ENCODE measurements at places on chromosomes 4 and X.

DNA sequence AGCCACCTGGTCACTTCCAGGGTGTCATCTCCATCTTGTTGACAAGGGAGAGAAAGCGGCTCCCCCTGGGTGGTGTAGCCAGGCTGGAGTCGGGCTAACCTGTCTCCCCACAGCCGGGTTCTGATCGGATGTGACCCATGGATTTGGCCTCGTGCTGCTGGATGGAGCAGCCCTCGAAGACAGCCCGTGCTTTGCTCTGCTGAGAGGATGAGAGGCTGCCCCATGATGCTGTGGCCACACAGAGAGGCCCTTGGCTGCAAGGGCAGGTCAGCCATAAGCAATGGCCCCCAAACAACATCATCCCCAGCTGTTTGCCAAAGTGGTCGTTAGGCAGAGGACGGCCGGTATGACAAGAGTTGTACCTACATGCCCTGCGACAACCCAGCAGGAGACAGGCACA lies 106.6 kb downstream of the HMX1 start:
- no peak for DNase-seq

- DNase-seq: no peak
Observed at GRCh38 chrX:55919367-55920221, 202.0 kb downstream of the RRAGB start.

- DNase-seq: no peak
Observed at GRCh38 chrX:41014776-41015360, 70.4 kb upstream of the USP9X start.

- DNase-seq: no peak
Observed at GRCh38 chrX:29662101-29662500, 553.3 kb upstream of the MAGEB2 start.

GRCh38 chr4:85474818-85475630 lies at the start of gene ARHGAP24:
Gene ARHGAP24, plus strand, starts transcription at chr4:85475150.
- DNase-seq: no peak

GRCh38 chr4:155759372-155760252 lies 791 bp downstream of the GUCY1B1 start:
- peak; percentile 28 for DNase-seq

GRCh38 chrX:70422851-70423341 lies at the start of gene GDPD2:
Gene GDPD2, plus strand, starts transcription at chrX:70423314. Its CDS starts 1,671 bp downstream, at chrX:70424985.
- no peak for DNase-seq

DNA sequence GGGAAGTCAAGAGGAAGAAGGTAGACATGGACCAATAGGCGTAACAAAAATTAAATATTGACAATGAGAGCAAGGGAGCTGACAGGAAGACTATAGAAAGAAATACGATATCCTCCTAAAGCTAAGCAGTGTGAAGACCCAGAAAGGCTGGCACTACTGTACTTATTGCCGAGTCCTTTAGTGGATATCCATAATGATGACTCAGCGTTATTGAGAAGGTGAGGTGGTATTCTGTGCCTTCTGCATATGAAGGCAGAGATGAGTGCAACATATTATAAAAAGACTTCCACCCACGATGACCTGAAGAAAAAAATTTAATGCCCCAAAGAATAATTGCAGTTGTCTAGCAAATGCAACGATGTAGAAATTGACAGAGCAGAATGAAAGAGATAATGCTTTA lies 13.0 kb upstream of the MCF2 start:
- no peak for DNase-seq

DNA sequence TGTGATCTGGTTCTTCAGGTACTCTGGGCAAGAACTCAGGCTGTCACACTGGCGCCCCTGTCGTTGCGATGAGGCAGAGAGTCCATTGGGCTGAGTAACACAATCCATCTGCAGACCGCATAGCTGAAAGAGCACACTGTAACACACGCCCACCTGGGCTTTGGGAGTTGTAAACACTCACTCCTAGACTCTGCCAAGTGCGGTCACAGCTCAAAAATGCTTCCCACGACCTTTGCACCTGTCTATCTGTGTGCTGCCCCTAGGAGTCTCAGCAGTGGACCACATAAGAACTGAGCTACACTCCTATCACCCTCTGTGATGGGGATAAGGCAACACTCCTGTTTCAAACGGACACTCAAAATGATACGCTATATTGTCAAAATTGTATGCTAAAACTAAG lies 2028.3 kb downstream of the PCDH7 start:
- no peak for DNase-seq

GRCh38 chrX:16754019-16754418 lies 32.2 kb upstream of the TXLNG start:
- DNase-seq: no peak

DNA sequence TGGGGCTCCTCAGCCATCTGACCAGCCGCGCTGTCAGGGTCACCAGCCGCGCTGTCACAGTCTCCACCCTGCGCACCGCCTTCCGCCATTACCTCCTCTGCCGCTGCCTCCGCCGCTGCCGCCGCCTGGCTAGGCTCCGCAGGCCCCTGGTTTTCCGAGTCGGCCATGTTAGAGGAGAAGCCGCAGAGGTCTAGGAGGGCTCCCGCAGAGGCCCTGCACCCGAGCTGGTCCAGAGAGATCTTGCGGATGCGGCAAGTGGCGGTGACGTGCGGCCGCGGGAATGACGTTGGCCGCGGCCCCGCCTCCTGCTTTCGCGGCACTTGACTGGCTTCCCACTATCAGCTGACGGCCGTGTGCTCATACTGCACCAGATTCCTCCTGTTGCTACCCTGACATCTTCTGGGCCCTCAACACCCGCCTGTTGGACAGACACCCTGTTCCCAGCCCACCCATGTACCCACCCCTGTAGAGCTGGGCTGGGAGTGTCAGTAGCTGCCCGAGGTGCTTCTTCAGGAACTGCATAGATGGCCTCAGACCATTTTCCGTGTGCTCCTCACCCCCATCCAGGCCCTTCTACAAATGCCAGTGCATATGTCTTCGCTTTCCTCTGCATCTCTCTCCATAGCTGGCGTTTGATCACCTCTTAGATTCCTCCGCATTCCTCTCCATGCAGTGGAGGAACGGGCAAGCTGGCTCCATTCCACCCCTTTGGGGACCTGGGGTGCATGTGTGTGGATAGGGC lies at the start of gene NAP1L5:
NAP1L5 (minus strand) TSS at position 242 of the 742 bp plus-strand sequence; CDS start at position 167, 75 bp downstream.
- peak; percentile 68 for DNase-seq

DNA sequence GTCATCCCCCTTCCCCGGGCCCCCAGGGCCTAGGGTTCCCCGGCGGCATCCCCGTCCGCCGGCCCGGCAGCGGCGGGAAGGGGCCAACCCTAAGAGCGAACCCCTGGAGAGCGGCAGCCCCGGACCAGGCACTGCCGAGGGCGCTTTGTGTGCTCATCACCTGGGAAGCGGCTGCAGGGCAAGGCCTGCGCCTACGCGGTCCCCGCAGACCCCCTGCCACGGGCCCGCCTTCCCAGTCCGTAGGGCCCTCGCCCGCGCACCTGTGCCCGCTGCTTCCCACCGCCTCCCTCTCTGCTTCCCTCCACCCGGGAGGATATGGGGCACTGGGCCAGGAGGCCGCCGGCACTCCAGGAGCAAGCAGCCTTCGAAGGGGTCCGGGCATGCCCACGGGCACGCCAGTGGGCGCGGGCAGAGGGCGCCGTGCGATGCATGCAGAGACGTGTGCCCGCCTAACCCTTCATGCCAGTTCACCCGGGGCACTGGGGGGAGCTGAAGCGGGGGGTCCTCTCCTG lies 2.6 kb downstream of the FLNA start:
- no peak for DNase-seq

DNA sequence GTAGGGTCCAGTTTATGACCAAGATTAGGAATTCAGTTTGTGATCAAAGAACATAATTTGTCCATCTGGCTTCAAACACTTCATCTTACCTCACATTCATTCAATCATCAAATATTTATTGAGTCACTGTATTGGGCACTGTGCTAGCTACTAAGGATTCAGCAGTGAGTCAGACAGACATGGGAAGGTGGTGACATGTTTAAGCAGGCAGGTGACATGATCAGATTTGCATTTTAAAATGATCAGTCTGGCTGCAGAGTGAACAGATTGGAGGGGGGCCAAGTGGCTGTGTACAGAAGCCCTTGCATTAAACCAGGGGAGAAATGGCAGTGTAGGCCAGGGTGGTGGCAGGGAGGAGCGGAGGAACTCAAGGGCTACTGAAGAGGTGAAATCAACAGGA lies 25.1 kb upstream of the APLN start:
- no peak for DNase-seq

DNA sequence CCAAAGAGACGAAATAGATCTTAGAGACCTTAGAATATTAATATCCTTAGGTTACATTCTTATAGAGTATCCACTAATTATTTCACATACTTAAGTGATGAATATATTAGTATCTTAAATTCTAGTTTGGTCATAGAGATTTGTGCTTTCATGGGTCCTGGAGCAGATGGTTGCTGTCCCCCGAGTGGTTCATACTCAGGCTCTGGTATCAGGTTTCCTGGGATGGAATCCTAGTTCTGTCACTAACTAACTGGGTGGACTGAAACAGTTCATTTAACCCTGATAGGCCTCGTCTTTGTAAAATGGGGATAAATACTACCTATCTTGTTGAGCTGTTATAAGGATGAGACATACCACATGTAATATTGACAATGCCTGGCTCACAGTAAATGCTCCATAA lies 264.6 kb downstream of the TENM3 start:
- no peak for DNase-seq

DNA sequence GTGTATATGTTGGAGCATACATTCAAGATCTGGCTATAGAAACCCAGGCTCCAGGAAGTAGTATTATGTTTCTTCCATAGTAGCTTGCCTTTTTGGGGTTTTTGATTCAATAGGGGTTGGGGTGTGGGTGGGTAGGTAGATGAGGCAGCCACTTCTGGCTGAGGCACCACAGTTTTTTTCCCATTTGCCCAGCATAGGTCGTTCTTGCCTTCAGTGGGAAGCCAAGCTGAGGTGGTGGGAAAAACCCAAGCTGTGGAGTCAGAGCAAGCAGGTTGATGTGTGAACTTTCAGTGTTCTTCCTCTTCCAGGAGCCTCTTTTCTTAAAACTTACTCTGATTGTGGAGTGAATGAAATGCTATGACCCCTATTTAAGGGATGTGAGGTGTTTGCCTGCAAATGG lies 67.0 kb upstream of the RPS6KA3 start:
- no peak for DNase-seq

GRCh38 chr4:81164126-81164525 lies 50.9 kb downstream of the PRKG2 start:
- no peak for DNase-seq

DNA sequence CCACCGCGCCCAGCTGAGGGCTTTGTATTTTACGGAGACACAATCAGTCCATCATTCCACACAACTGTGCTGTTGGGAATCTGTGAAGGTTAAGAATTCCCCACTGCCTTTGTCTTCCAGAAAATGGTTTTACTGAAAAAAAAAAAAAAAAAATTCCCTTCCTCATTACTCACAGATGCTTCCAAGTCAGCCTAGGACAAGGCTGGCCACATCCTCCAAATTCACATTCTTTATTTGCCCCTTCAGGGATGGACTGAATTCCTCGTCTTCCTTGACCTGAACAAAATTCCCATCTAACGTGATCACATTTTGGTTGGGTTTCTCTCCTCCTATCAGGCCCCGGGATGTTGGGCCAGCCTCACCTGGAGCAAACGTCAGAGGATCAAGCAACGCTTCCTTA lies 130.3 kb downstream of the DHRSX start:
- no peak for DNase-seq

GRCh38 chr4:148112231-148112982 lies 329.8 kb downstream of the NR3C2 start:
- DNase-seq: no peak

DNA sequence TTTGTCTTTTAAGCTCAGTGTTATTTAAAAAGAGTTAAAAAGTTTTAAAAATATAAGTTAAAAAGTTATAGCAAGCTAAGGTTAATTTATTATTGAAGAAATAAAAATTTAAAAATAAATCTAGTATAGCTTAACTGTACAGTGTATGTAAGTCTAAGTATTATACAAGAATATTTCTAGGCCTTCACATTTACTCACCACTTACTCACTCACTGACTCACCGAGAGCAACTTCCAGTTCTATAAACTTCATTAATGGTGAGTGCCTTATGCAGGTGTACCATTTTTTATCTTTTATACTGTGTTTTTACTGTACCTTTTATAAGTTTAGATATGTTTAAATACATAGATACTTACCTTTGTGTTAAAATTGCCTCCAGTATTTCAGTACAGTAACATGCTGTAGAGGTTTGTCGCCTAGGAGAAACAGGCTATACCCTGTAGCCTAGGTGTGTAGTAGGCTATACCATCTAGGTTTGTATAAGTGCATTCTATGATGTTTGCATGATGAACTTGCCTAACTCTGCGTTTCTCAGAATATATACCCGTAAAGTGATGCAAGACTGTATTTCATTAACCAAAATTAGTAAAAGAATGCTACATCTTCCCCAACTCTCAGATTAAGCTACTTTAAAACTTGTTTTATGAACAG lies 202.9 kb downstream of the CFAP299 start:
- no peak for DNase-seq

DNA sequence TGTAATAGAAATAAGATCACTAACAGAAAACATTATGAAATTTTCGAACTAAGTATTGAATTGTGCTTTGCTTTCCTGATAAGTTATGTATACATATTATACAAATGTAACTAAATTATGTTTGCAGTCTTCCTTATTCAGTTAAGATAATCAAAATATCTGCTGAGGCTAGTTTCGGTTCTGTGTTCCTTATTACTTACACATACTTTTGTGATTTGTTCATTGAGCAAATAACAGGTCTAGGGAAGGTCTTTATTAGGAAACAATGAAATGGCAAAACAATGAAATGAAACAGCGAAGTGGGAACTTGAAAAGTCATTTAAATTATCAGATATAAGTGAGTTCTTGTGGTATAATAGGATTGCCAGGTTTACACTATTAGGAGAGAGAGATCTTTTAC lies 352.4 kb downstream of the GRIA2 start:
- DNase-seq: no peak

GRCh38 chr4:153789741-153790499 lies 1.0 kb upstream of the SFRP2 start:
- DNase-seq: no peak

DNA sequence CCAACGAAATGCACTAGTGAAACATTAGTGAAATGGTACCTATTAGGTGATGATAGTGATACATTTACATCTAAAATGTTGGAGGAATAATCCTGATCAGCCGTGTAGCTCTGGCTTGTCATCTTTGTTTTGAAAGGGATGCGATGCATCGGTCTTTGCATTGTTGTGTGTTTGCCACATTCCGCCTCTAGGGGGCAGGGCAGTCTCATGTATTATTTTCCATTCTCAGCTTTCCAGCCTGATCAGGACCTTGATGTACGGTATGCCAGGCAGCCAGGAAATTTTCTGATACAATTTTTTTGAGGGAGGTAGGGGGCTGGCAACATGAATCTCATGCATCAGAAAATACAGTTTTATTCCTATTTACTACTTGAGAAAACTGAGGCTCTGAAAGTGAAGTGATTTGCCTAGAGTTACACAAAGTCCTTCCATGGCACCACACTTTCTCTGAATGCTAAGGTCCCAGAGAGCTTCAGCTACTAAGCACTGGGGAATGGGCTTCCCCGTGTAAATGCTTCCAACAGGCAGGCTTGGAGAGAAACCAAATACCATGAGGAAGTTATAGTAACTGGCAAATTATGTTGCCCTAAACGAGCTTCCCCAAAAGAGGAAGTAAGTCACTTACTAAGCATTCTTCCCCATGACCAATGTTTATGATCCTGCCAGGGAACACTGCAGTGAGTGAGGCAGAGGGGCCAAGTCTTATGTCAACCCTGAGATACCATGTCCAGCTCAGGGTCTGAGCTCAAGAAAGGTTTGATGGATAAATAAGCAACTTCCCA lies 31.8 kb upstream of the IQSEC2 start:
- peak; percentile 68 for DNase-seq

Measured in activated CD4-positive, CD25-positive, alpha-beta regulatory T cell treated with anti-CD3 and anti-CD28 coated beads, Interleukin-2, amount 50 U/mL, for 72 hours (primary cell).